Stimulated activated CD4-positive, alpha-beta T cell treated with anti-CD3 and anti-CD28 coated beads, Interleukin-12 subunit alpha, Interleukin-12 subunit beta, amount 100 ng/mL, for 24 hours (primary cell): ENCODE measurements at places on chromosomes 7 and 10.

DNA sequence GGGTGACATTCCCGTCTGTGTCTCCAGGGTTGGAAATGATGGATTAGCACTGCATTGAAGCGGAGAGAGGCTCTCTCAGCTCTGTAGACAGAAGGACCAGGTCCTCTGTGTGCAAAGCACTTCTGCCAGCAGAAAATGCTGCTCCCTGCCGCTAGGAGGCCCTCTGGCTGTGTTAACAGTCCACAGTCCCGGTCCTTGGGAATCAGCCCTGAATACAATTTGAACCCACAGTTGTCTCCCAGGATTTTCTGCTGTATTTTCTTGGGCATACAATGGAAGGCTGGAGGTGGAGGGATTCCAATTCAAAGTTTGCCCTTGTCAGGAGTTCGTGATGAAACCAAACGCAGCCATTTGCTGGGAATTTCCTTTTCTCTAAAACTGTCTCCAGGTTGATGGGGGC, 205.2 kb downstream of the GLRX3 start:
- peak; percentile 5 for DNase-seq

GRCh38 chr10:77741746-77742145, 104.1 kb upstream of the KCNMA1 start:
- DNase-seq, result no peak

DNA sequence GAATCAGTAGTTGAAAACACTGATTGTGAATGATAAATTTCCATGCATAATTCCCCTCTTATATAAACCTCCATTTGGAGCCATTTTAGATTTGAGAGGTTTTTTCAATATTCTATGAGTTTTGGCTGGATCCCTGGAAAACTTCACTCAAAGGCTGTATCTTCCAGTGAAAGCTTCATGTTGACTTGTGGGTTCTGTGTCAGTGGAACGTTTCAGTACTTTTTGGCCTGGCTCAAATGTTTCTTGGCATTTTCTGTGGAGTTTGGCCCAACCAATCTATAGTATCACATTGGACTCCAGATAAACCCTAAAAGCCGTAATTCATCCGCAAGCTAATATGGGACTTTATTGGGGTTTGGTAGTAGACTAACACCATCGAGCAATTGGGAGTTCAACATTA, 172.6 kb upstream of the PRPS1L1 start:
- no peak for DNase-seq

DNA sequence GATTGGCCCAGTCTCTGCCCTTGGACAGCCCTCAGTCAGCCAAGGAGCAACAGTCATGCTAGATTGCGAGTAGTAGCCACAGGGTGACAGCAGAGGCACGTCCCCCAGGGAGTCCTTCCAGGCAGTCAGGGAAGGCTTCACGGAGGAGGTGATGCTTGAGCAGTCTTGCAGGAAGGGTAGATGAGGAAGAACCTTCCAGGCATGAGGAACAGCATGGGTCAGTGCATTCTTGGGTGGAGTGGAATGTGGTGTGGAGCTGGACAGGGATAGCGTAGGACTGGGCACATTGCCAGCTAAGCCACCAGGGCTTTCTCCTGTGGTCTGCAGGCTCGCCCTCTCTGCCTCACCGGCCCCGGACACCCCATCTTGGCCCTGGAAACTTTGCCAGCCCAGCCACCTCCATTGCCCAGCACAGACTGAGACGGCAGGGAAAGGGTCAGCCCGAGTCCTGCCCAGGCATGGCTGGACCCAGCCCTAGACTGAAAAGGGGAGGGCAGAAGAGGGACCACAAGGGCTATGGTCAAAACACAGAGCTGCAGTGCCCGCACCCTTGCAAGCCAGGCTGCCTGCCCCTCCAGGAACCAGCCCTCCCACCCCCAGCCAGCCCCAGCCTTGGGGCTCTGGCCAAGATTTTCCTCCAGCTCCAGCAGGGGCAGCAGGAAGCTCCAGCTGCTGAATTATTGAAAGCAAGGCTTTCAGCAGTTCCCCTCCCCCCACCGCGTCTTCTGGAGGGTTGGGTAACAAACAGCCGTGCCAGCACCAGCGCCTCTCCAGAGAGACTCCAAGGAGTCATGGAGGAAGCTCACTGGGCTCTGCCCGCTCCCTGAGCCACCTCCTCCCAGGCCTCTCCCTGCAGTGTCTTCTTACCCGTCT, 18.7 kb downstream of the SRRM3 start:
- no peak for DNase-seq

DNA sequence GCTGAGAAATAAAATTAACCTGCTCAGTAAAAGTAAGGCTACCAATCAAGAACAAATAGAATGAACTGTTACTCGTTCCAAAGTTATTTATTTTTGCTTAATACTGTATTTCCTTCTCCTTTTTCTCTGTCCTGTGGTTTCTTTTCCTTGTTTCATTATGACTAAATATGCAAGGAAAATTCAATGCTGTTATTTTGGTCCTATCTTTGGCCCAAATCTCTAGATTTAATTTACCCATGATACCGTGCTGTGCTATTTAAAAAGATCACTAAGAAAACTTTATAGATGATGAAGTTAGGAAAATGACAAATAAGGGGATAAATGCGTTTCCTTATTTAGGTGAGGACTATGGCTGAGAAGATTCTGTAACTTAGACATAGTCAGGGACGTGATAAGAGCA, 45.3 kb upstream of the FAM133B start:
- no peak for DNase-seq

- DNase-seq, result no peak
Observed at GRCh38 chr10:24645784-24646183, 77.9 kb downstream of the ARHGAP21 start.

DNA sequence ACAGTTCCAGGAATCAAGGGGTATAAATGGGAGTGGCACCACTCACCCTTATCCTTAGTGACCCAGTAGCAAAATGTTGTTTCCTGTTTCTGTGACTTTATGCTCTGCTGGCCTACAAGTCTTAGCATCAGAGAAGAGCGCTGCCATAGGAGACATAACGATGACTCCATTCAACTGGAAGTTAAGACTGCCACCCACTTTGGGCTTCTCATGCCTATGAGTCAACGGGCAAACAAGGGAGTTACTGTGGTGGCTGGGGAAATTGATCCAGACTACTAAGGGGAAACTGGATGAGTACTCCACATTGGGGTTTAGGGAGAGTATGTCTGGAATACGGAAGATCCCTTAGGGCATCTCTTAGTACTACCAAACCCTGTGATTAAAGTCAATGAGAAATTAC, 40.6 kb upstream of the PIK3CG start:
- DNase-seq, result no peak

- no peak for DNase-seq
Observed at GRCh38 chr10:63283093-63283492, 150.0 kb downstream of the NRBF2 start.

DNA sequence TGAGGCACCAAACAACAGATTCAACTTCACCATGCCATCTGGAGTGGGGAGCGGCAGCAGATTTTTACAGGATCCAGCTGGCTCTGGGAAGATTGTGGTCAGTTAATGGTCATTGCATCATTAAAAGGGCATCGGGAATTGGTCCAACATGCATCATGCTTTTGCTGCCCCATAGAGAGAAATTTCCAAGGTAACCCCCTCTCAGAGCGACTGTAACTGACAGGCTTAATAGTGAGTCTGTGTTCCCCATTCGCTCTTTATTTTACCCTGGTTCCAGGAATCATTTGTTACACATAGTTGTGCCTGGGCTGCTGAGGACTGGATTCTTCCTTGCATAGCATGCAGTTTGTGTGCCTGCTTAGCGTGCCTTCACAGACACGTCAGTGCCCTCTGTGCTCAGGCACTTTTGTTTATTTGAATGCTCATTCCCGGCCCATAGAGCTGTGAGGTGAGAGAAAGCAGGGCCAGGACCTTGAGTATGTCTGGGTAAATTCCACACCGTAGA, 49.9 kb downstream of the CDHR3 start:
- no peak for DNase-seq

- no peak for DNase-seq
Observed at GRCh38 chr7:158410720-158411119, 176.9 kb downstream of the PTPRN2 start.

GRCh38 chr7:136957391-136957790, 88.9 kb downstream of the CHRM2 start:
- no peak for DNase-seq

- no peak for DNase-seq
Observed at GRCh38 chr7:127887096-127887495, 144.1 kb downstream of the LRRC4 start.

GRCh38 chr7:77685233-77685632, 11.0 kb upstream of the RSBN1L start:
- no peak for DNase-seq

- no peak for DNase-seq
Observed at GRCh38 chr7:155166108-155166507, 96.0 kb downstream of the HTR5A start.

DNA sequence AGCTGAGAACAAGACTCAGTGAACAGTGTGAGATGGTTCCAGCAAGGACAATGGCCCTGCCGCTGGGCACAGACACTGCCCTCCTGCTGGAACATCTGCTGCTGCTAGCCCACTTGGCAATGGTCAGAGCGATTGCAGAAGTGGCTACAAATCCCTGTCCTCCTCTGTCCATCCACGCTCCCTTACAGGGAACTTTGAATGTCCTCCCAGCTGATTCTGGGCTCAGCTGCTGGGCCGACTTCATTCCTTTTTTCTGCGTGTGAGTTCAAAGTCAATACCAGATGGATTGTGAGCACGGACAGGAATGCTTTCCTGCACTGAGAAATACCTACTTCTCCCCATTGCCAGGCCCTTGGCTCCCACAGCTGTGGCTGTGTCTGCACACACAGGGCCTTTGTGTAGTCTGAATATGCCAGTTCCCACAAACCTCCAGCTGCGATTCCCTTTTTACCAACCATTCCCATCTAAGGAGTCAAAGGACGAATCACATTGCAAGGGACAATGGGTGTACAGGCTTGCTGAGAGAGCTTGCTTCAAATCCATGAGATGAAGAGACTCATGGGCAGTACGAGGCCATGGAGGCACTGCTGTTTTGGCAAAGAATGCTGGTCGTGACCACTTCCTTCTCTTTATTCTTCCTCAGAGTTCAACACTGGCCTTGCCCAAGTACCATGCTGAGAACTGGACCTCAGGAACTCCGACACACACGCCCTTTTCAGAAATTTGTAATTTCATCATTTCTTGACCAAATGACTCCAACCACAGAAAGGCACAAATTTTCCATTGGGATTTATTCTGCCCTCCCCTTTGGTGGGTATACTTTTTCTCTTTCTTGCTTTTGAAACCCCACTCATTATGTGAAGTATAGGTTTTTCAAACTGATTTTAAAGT, 44.2 kb downstream of the BPGM start:
- DNase-seq, result no peak

DNA sequence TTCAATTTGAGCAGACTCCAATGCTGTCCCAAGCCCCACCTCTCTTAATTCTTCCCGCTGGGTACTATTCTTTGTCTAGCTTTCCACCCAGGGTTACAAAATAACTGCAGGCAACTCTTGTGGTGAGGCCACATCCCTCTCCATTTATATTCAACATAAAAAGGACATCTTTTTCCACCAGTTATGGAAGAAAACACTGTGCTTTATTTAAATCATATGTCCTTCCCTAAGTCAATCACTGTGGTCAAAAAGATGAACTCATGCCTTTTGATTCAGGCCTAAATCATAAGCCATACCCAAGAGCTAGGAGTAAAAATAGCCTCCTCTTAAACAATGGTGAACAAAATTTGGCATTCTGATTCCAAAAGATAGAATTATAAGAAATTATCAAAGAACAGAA, 386.0 kb downstream of the SEMA3D start:
- DNase-seq, result no peak

DNA sequence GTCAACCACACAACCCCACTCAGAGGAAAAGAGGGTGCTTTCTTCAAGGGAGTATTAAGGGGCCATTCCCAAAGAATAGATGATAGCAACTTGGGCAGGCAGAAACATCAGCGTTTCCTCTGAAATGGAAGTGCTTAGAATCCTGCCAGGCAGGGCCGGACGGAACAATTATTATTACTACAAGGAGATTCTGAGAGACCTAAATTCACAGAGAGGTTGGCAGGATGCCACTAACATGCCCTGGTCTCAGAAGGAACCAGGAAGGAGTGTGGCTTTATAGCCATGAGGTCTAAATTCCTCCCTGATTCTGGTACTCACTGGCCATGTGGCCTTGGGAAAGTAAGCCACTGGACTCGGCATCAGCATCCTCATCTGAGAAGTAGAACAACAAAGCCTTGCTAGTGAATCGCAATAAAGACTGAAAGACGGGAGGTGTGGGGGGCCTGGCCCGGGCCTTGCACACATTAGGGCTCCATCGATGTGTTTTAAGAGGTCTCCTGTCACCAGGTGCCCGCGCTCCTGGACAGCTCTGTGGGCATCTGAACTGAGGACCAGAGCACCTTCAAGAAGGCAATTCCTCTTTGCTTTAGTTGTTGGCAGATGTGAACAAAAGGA, 131.5 kb downstream of the OAT start:
- no peak for DNase-seq

- no peak for DNase-seq
Observed at GRCh38 chr7:106329408-106329807, 44.6 kb upstream of the NAMPT start.

GRCh38 chr10:11697718-11698527, 44.3 kb upstream of the ECHDC3 start:
- no peak for DNase-seq

GRCh38 chr10:124522933-124523871, 61.6 kb downstream of the LHPP start:
- DNase-seq, result no peak

GRCh38 chr10:10794791-10795191, 222.9 kb upstream of the CELF2 start:
- DNase-seq, result no peak

DNA sequence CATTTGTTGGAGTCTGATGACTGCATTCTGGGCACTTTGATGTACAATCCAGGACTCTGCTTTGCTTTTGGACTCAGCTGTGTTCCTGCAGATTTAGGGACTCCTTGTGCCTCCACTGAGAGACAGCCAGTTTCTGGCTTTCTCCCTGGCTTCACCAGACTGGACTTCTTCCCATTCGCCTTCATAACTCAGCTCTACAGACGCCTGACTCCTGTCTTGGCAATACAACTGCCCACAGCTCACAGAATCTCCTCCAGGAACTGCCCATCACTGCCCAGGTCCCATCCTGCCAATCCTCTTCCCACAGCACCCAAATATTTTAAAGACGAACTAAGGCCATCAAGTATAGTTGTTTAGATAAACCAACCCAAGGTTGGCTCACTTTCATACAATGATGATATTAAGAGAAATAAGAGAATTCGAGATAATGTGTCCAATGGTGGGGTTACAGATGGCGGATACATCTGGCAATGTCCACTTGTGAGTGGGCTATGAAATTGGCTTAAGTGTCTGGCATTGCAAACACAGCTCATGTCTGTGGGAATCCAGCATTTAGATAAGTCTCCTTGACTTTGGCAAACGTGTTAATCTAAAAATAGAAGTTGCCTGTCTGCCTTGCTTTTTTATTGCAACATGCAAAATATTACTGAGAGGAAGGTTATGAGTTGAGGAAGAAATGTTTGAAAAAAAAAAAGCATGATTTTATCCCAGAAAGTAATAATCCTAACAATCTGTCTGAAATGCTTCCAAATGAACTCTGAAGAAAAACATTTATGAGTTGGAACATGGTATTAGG, 95.1 kb downstream of the ITGA8 start:
- no peak for DNase-seq

- no peak for DNase-seq
Observed at GRCh38 chr7:31683445-31684225, 3.4 kb upstream of the PPP1R17 start.
